ENCODE measurements at places on chromosomes 5 and 9. TPM values are rescaled to one million over a fixed set of nuclear protein-coding genes. Genes with fewer than 3 reads are reported as not detected.

Gene IRX4
- total RNA-seq, result not detected

Gene PLCXD3
- 1.9 TPM for total RNA-seq

Gene IFNA2
- 0.33 TPM for total RNA-seq

Gene CTSL
- 159 TPM for total RNA-seq

Gene UBAC1
- total RNA-seq, result 65.1 TPM

Gene IL3
- not detected for total RNA-seq

Gene DPM2
- 9.3 TPM for total RNA-seq
